A172 (cell line): ENCODE measurements at places on chromosomes 7 and 10.

- no peak for DNase-seq
Observed at GRCh38 chr10:73920089-73920488, 9.2 kb downstream of the PLAU start.

- DNase-seq: peak; percentile 14
Observed at GRCh38 chr10:121722665-121723064, 124.4 kb upstream of the FGFR2 start.

GRCh38 chr7:128881458-128882125 is 18.9 kb downstream of the ATP6V1F start:
- no peak for DNase-seq

- no peak for DNase-seq
Observed at GRCh38 chr10:132142396-132143161, 44.2 kb upstream of the DPYSL4 start.
